Effector memory CD8-positive, alpha-beta T cell (primary cell): ENCODE measurements at places on chromosomes 12 and 14.

DNA sequence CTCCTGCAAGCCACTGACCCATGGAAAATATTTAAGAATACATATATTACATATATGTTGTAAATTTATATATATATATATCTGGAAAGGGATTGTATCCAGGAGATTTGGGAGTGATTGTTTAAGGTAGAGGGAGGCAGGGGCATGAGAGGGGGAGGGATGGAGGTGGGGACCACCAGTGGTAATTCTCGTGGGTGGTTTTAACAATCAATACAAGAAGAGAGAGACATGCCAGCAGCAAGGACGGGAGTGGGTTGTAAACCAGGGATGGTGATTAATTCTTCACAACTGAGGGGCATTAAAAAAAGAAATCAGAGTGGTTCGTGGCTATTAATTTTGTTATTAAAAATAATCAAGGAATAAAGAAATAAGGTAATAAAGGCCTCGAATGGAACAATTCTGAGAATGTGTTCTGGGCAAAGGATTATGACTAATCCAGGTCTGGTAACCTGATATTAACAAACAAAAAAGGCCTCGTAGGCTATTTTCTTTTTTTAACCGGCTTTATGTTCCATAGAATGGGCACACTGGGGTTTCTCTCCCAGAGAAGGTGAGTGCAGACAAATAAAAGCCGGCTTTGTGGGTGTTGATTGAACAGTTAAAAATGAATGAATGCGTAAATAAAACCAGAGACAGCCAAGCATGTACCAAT, 8.3 kb upstream of the RTL1 start:
- H3K4me3 ChIP-seq, result no peak overlapping the region
- no peaks in the 10 kb centered on the region for H3K36me3 ChIP-seq
- no peaks in the 10 kb centered on the region for H3K4me1 ChIP-seq
- DNase-seq, result no peak
- H3K27ac ChIP-seq, result no peak overlapping the region

- no peak overlapping the region for H3K4me3 ChIP-seq
- no peak overlapping the region for H3K27ac ChIP-seq
- H3K27me3 ChIP-seq, result no peaks in the 10 kb centered on the region
- peaks cover 76% of the 10 kb centered on the region for H3K36me3 ChIP-seq
- peaks cover 4% of the 10 kb centered on the region for H3K4me1 ChIP-seq
- no peak for DNase-seq
Measured at GRCh38 chr12:131752451-131752850, 41.6 kb downstream of the SFSWAP start.

DNA sequence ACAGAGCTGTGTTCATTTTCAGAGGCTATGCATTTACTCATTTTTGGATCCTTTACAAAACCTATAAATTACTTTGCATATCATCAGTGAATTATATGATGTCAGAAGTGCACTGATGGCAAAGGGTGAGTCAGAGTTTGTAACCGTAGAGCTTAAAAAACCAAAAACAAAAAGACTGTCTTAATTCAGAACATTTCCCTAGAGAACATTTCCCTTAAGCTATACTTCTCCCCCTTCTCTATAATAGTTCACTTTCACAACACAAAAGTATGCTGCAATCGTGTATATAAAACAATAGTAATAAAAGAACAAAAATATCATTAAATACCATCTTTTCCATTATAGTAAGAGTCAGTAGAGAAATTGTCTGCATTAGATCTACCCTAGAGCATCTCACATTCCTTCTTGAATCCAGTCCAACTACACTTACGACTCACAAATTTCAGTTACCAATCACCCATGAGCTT, 934.9 kb downstream of the LRFN5 start:
- no peaks in the 10 kb centered on the region for H3K36me3 ChIP-seq
- H3K27ac ChIP-seq, result no peak overlapping the region
- no peaks in the 10 kb centered on the region for H3K4me1 ChIP-seq
- DNase-seq, result no peak
- no peaks in the 10 kb centered on the region for H3K27me3 ChIP-seq

DNA sequence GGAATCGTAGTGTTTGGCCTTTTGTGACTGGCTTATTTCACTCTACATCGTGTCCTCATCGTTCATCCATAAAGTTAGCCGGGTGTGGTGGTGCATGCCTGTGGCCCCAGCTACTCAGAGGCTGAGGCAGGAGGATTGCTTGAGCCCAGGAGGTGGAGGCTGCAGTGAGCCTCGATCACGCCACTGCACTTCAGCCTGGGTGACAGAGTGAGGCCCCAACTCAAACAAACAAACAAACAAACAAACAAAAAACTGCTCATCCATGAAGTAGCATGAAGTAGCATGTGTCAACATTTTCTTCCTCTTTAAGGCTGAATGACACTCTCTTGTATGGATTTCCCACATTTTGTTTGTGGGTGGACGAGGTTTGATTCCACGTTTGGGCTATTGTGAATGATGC, 44.0 kb upstream of the MEG3 start:
- H3K27me3 ChIP-seq, result peaks cover 32% of the 10 kb centered on the region
- H3K4me3 ChIP-seq, result no peak overlapping the region
- no peaks in the 10 kb centered on the region for H3K4me1 ChIP-seq
- no peaks in the 10 kb centered on the region for H3K36me3 ChIP-seq
- no peak overlapping the region for H3K27ac ChIP-seq

DNA sequence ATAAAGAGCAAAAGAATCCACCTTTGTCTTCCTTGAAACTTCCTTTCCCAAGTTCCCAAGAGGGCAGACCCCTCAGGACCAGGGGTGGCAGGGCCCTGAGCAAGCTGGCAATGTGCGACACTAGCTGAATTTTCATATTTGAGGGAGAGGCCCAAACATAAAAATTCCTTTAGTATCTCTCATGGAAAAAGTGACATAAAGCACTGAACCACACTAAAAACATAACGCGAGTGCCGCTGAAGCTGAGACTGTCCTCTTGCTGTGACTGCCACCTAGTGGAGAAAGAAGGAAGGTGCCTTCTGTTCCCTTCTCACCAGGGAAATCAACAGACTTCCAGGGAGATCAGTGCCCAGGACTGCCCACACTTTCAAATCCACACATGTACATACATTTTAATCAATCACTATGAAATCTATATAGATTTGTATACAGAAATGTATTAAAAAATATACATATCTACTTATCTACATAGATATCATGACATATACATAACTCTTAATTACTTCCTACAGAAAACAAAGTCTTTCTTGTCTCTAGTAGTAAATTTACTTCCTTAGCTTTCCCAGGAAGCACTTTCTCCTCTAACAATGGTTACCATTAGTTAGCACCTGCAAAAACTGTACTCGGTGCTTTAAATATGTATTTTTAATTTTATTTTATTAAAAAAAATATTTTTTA, 53.8 kb downstream of the SSH1 start:
- no peaks in the 10 kb centered on the region for H3K4me1 ChIP-seq
- H3K36me3 ChIP-seq, result peaks cover 48% of the 10 kb centered on the region
- peak overlapping the region; percentile 46 for H3K27ac ChIP-seq
- H3K27me3 ChIP-seq, result no peaks in the 10 kb centered on the region
- H3K4me3 ChIP-seq, result no peak overlapping the region

DNA sequence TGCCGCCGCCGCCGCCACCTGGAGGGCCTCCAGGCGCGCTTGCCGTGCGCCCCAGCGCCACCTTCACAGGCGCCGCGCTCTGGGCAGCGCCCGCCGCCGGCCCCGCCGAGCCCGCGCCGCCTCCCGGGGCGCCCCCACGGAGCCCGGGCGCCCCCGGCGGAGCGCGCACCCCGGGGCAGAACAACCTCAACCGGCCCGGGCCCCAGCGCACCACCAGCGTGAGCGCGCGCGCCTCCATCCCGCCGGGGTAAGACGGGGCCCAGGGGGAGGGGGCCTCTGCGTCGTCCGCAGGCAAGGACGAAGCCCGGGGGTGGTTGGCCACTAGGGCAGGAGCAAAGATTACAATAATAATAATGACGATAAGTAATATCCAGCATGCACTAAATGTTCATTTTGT, 21.3 kb downstream of the DTX1 start:
- H3K4me1 ChIP-seq, result peaks cover 15% of the 10 kb centered on the region
- H3K4me3 ChIP-seq, result no peak overlapping the region
- DNase-seq, result no peak
- H3K27ac ChIP-seq, result no peak overlapping the region
- H3K36me3 ChIP-seq, result no peaks in the 10 kb centered on the region

DNA sequence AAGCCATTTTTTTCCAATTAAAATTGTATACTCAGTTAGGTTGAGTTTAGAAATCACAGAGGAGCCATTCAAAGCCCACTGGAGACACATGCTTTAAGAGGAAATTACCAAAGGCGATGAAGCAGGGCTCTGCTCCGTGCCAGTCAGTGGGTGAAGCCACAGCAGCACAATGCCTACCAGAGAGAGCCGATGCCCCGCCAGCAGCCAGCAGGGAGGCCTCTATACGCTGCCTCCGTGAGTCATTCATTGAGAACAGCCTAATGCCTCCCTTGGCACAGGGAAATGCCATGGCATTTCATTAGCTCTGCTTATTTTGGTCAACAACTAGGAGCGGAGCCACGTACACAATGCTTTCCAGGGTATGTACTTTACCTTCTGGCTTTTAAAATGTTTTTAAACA, 197.8 kb upstream of the FRMD6 start:
- no peaks in the 10 kb centered on the region for H3K4me1 ChIP-seq
- H3K27ac ChIP-seq, result no peak overlapping the region
- no peak overlapping the region for H3K4me3 ChIP-seq
- DNase-seq, result no peak

GRCh38 chr12:103093499-103094106, 136.1 kb downstream of the ASCL1 start:
- H3K4me1 ChIP-seq, result no peaks in the 10 kb centered on the region
- peaks cover 11% of the 10 kb centered on the region for H3K27me3 ChIP-seq
- no peak overlapping the region for H3K27ac ChIP-seq
- no peaks in the 10 kb centered on the region for H3K36me3 ChIP-seq

DNA sequence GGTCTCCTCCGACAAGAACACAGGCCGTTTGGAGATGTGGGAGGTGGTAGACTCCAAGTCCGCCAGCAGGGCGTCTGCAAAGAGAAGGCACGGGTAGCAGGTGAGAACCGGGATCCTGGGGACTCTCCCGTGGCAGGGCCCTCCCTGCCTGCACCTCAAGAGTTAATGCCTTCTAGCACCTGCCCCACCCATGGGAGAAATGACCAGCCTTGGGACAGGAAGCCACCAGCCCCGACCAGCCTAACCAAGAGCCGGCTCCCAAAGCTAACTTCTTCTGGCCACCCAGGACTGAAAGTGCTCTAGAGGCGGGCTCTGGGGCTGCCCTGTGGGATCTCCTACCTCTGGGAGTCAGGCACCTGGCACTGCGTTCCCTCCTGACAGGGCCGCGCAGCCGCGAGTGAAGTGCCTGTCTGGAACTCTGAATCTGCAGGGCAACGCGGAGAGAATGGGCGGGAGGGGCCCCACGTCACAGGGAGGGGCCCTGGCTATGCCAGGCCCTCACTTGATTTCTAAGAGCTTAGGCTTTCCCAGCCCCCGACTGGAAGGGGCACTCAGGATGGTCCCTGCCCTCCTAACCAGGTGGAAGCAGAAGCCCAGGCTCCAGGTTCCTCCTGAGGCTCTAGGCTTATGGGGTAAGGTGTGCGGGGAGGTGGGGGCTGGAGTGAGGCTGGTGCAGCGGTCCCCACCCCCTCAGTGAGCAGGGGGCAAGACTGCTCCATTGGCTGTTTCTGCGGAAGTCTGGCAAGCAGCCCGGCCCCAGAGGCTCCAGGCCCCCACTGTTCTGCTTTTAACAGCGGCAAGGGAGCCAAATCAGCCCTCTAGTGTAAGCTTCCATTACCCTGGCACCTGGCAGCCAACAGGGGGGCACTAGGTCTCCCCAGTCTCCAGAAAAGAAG, 23.6 kb upstream of the RPLP0 start:
- H3K36me3 ChIP-seq, result peaks cover 63% of the 10 kb centered on the region
- H3K4me3 ChIP-seq, result no peak overlapping the region
- no peaks in the 10 kb centered on the region for H3K27me3 ChIP-seq
- H3K27ac ChIP-seq, result peak overlapping the region; percentile 65
- peaks cover 55% of the 10 kb centered on the region for H3K4me1 ChIP-seq

GRCh38 chr12:44546060-44546459, 330.1 kb downstream of the NELL2 start:
- DNase-seq, result no peak
- H3K4me1 ChIP-seq, result no peaks in the 10 kb centered on the region
- H3K36me3 ChIP-seq, result no peaks in the 10 kb centered on the region

DNA sequence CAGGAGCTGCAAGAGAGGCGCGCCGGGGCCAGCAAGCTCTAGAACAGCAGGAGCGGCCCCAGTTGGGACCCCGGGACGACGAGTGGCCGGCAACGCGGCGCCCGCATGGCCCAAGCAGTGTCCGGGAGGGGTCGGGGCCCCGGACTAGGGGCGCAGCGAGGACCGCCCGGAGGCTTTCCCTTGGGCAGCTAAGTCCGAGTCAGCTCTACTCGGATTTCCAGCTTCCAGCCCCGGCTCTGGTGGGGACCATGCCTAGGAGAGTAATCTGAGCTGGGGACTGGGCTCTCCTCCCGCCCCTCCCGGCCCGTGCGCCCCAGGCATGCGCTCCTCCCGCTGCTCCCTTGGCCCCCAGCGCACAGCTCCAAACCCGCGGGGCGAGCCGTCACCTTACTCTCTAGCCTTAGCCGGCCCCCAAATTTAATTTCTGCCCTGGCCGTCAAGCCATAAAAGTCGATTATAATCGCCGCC, 41.6 kb upstream of the CAPRIN2 start:
- no peak for DNase-seq
- peak overlapping the region; percentile 84 for H3K4me3 ChIP-seq
- peaks cover 24% of the 10 kb centered on the region for H3K27me3 ChIP-seq
- H3K36me3 ChIP-seq, result peaks cover 3% of the 10 kb centered on the region
- H3K4me1 ChIP-seq, result peaks cover 5% of the 10 kb centered on the region

DNA sequence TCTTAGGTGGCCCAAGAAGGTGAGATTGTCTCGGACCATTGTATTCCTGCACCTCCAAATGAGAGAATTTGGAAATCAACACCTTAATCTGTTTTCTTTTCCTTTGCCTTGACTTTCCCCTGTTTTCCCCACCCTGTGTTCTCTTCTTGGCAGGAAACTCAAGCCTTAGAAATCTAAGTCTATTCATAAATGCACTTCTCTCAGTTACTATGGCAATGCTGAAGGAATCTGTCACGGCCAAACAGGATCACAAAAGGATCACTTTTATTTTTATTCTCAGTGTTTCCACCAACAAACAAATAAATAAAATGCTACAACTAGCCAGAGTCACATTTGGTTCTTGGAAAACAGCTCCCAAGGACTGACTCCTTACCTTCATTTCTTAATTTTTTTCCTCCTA, 270.5 kb downstream of the BCAT1 start:
- no peak overlapping the region for H3K27ac ChIP-seq
- H3K4me3 ChIP-seq, result no peak overlapping the region
- DNase-seq, result no peak
- H3K27me3 ChIP-seq, result no peaks in the 10 kb centered on the region
- no peaks in the 10 kb centered on the region for H3K4me1 ChIP-seq

DNA sequence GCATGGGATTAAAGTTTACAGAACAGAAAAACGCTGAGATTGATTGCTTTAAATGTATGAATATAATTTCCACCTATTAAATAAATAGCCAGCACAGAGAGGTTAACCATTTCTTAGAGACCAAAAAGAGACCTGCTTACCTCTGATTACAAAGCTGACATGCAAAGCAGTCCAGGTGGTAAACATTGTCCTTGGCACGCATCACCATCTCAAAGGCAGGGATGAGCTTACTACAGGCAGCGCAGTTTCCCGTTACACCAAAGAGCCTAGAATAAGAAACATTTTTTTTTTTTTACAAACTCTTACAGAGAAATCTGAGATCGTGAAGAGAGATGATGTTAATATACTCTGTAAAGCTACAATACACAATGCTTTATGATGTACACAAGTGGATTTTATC, 45.7 kb downstream of the LMO3 start:
- no peaks in the 10 kb centered on the region for H3K4me1 ChIP-seq
- no peak overlapping the region for H3K4me3 ChIP-seq
- DNase-seq, result no peak
- no peaks in the 10 kb centered on the region for H3K36me3 ChIP-seq
